IPS DF 19.7 (cell line): ENCODE measurements at places on chromosomes 3 and 15.

GRCh38 chr3:123081718-123082369, 15.0 kb downstream of the PDIA5 start:
- DNase-seq = no peak

DNA sequence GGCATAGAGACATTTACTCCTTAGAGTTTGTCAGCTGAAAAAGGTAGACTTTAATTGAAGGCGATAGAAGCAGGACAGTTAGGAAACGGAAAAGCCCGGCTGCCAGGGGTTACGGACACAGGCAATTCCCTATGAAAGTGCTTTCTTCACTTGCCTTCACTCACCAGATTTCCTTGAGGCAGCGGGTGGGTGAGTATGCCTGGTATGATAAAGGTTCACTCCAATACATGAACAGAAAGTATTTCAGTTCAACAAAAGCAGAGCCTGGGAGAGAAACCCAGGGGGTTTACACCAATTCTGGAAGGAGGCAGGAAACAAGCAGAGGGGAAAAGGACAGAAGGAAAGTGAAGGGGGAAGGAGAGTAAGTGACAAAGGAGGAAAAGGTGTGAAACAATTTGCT, 53.9 kb downstream of the QTRT2 start:
- no peak for DNase-seq

GRCh38 chr3:162142511-162142910, 645.9 kb downstream of the OTOL1 start:
- DNase-seq = no peak

- DNase-seq = no peak
Observed at GRCh38 chr3:13470894-13471574, 9.1 kb upstream of the HDAC11 start.

- no peak for DNase-seq
Observed at GRCh38 chr15:36924034-36924433, 176.3 kb downstream of the MEIS2 start.

GRCh38 chr3:112030901-112031300, 3.6 kb upstream of the TMPRSS7 start:
- no peak for DNase-seq

- no peak for DNase-seq
Observed at GRCh38 chr3:45568848-45569762, 25.4 kb upstream of the LIMD1 start.

DNA sequence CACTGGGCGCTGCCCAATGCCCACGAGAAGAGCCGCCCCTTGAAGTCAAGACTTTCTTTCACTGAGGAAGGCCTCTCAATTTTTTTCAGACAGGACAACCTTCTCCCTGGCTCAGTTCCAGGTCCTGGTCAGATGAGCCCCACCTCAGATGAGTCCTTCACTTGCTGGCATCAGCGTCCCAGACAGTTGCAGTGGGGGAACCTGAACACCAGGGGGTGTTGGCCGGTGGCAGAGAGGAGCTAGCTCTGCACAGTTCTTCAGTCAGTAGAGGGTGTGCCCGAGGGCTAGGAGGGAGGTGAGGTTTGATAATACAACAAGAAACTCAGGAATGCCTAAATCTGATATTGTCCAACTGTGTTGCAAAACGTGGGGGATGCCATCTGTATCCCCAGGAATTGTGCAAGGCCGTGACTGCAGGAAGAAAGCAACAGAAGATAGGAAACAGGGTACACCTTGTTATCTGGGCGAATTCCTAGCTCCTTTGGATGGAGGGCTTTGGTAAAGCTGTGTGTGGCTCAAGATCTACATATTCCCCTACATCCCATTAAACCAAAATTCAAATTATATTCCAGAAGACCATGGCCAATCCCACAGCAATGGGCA, 34.3 kb downstream of the CCR3 start:
- DNase-seq = no peak

GRCh38 chr3:62659660-62660059, 215.6 kb downstream of the CADPS start:
- no peak for DNase-seq

DNA sequence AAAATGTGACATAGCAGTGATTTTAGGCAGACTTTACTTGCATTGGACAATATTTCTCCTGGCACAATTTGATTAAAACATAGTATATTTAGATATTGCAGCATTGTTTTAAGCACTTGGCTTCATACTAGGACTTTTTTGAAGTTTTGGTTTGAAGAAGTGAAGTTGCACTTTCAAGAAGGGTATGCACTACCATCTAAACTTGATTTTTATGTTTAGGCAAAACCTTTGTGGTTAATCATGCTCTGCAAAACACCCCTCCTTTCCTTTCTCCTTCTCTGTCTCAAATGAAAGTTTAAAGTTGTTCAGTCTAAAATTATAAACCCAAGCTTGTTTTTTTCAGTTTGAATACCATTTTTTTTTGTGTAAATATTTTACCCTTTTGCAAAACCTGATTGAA, 173.8 kb downstream of the TCF12 start:
- DNase-seq = no peak

- DNase-seq = no peak
Observed at GRCh38 chr3:58173669-58174398, 36.9 kb downstream of the DNASE1L3 start.

- DNase-seq = no peak
Observed at GRCh38 chr3:176766862-176767261, 430.4 kb downstream of the TBL1XR1 start.

DNA sequence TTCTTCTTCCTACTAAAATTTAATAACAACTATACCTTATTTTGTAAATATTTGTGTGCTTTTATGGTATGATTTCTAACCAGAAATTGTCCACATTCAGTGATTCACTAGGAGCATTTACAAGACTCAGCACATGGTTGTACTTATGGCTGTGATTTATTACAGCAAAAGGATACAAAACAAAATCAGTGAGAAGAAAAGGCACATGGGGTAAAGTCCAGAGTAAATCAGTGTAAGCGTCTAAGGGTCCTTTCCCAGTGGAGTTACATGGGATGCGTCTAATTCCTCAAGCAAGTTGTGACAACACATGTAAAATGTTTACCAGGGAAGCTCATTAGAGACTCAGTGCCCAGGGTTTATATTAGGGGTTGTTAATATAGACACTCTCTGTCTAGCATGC, 31.1 kb downstream of the RNF13 start:
- DNase-seq = no peak

GRCh38 chr3:158213461-158213860, 103.6 kb downstream of the RSRC1 start:
- no peak for DNase-seq

- DNase-seq = no peak
Observed at GRCh38 chr3:72625602-72626337, 222.5 kb downstream of the SHQ1 start.

GRCh38 chr15:99566157-99566897, 543 bp downstream of the MEF2A start:
- no peak for DNase-seq

GRCh38 chr15:66800584-66801235, 98.7 kb downstream of the SMAD6 start:
- DNase-seq = no peak

GRCh38 chr15:82852941-82853561, 43.6 kb downstream of the WHAMM start:
- DNase-seq = no peak

GRCh38 chr3:126713199-126713598, 9.2 kb downstream of the CHCHD6 start:
- no peak for DNase-seq
